Astrocyte of the cerebellum (primary cell): ENCODE measurements at places on chromosomes 7 and 10.
A peak's percentile ranks its signal among the peaks of the same experiment; 100 is the strongest.

- DNase-seq, result no peak
These were observed 240.2 kb downstream of the PTEN start for GRCh38 chr10:88103576-88103975.

GRCh38 chr10:11257440-11258090 lies 239.9 kb downstream of the CELF2 start:
- no peak for DNase-seq

DNA sequence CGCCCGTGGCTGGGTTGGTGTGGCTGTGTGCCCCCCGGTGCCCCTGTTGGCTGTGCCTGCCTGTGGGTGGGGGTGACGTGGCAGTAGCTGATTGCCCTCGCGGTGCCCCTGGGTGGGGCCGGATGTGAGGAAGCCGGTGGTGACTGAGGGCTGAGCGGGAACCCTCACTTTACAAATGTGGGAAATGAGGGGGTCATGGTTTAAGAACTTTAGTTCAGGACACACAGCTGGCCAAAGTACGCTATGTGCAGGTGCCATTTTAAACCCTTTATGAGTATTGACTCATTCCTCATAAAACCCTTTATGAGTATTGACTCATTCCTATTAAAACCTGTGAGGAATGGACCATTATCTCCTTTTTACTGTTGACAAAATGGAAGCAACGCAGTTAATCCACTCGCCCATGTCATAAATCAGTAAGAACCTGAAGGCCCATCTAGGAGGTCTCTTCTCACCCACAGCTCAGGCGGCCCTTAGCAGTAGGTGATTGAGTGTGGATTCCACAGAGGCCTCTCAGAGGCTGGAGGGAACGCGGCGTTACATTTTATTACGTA lies 290.1 kb upstream of the COBL start:
- DNase-seq, result no peak

DNA sequence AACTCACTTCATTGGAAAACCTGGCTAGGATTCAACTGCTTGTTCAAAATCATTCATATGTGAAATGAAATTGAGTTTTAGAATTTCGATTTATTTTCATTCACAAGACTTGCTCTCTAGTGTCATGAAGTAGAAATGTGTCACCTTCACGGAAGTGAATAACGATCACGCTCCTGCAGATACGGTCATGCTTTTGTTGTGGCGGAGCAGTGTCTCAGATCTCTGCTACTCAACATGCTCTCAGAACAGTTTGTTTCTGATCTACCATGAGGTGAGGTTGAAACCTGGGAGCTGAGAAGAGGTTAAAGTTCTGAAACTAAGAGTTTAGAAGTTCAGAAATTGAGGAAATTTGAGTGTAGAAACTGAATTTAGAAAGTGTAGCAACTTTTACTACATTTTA lies 13.8 kb upstream of the PITRM1 start:
- DNase-seq, result no peak

- DNase-seq, result peak; percentile 13
These were observed 644 bp downstream of the SORBS1 start for GRCh38 chr10:95560278-95561176.

- no peak for DNase-seq
These were observed 165.6 kb downstream of the HGF start for GRCh38 chr7:81604075-81604807.

- DNase-seq, result no peak
These were observed 27.4 kb upstream of the PSAP start for GRCh38 chr10:71878327-71879034.

DNA sequence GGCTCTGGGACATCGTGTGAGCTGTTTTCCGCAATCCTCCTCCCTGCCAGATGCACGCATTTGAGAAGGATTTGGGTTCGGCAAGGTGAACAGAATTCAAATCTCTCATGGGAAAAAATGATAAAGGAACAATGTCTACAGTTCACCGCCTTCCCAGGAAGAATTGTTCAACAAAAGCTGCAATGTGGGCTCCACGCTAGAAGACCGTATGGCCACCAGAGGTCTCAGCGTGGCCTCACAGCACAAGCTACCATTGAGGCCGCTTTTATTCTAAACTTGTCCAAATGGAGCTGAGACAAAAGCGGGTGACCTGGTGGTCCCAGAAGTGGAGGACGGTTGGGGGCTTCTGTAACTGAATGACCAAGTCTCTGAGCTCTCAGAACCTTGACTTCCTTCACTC lies 733.1 kb downstream of the PARD3 start:
- DNase-seq, result no peak
